ENCODE measurements at places on chromosomes 3 and 15.

- no peak for DNase-seq
These were observed 54.3 kb downstream of the OXNAD1 start for GRCh38 chr3:16319307-16319706.

DNA sequence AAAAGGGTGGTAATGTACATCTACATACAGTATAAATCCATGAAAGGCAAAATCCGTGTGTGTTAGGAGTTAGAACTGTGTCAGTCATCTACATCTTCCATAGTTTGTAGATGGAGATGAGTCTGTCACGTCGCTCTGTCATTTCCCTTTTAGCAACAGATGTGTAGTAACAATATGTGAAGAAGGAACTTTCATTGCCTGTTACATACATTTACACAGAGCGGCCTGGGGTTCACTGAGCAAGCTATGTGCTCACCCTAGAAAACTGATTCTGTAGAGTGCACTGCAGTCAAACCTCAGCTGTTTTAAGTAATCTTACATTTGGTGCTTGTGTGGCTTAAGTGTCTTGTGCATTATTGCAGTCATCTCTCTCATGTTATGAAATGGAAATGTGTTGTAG is 41.6 kb upstream of the AP3B2 start:
- no peak for DNase-seq

DNA sequence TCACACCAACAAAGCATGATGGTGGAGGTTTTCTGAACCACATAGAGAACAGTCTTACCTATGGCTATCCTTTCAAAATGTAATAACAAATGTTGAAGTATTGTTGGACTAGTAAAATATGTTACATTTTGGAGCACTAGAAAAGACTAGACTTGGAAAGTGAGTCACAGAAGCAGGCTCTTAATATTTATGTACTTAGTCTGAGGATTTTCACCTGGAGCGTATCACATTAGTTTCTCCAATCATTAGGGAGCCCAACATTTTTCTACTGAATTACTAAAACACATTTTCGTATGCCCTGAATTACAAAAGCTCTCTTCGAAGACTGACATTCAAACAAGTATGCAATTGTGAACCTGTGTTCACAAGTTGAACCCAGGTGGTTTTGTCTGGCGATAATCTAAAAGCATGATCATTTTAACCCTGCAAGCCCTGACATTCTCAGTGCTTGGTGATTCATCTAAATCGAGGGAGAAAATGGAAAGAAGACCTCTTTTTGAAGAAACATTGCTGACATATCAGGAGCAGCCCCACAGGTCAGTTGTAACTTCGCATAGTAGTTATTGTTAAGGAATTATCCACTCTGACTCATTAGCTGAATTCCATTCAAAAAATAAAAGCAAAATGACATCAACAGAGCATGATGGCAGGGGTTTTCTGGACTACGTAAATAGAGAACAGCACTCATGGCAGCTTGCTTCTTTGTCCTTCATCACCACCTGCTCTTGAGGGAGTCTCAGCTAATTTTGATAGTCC is 679.8 kb upstream of the NECTIN3 start:
- DNase-seq, result no peak

GRCh38 chr3:196284396-196284795 is 3.1 kb downstream of the PCYT1A start:
- DNase-seq, result no peak

DNA sequence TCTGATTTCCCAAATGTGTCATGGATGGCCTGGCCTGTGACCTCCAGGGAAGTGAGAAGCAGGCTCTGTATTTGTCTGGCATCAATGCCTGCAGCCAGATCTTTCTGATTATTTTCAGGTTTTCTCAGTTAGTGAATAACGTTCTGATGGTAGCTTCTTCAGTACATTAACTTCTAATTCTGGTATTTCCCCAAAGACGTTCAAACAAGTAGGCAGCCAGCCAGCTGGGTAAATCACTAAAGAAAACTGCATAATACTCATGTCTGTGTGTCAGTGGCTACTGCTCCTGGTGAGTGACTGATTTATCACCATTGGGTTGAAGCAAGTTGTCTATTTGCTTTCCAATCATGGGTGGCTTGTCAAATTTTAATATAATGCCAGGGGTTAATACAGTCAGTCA is 162.6 kb upstream of the PFN2 start:
- DNase-seq, result no peak

GRCh38 chr15:78766041-78766440 is 45.2 kb downstream of the ADAMTS7 start:
- DNase-seq, result no peak

DNA sequence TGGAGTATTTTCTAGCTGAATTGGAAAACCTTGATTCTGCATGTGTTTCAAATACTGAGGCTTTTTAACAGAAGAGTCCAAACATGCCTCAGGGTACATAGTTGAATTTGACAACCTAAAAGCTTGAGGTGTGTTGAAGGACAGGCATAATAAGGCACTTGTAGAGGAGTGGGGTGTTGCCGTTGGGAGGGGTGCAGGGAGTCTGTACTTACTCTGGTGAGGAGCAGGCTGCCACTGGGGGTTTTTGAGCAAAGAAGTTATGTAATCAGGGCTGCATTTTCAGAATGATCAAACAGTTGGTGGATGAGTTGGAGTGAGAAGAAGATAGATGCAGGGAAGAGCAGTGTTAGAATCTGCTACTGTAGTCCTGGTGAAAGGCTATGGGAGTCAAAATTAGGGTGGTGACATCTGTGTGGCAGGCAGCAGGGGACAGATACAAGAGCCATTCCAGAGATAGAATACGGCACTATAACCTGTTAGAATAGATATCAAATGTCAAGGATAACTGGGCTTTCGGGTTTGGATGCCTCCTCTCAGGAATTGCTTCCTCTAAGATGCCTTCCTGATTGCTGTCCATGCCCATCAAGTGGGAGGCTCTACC is 161.6 kb downstream of the GHSR start:
- DNase-seq, result no peak

- no peak for DNase-seq
These were observed 140.3 kb downstream of the RPLP1 start for GRCh38 chr15:69592954-69593353.

GRCh38 chr3:14879211-14879874 is 60.6 kb downstream of the FGD5 start:
- no peak for DNase-seq

GRCh38 chr3:108146139-108146538 is 55.3 kb upstream of the CD47 start:
- no peak for DNase-seq

DNA sequence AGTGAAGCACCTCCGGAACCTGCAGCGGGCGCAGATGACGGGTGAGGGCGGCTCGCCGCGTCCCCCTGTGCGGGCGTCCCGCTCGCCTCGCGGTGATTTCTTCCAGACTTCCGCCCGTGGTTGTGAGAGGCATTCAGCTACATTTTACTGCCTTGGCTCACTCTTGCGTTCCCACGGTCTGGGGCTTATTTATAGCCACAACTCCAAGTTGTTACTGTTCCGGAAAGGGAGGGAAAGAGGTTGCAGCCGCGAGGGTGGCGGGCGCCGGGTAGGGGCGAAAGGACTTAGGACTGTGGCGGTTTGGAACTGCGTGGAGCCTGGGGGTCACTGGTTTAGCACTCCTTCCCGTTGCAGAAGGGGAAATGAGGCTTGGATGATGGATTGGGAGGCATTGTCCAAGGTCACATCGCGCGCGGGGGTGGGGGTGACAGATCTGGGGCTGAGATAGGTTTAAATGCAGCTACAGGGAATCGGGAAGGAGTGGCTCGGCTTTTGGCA is 1.1 kb downstream of the HES1 start:
- peak; percentile 66 for DNase-seq

DNA sequence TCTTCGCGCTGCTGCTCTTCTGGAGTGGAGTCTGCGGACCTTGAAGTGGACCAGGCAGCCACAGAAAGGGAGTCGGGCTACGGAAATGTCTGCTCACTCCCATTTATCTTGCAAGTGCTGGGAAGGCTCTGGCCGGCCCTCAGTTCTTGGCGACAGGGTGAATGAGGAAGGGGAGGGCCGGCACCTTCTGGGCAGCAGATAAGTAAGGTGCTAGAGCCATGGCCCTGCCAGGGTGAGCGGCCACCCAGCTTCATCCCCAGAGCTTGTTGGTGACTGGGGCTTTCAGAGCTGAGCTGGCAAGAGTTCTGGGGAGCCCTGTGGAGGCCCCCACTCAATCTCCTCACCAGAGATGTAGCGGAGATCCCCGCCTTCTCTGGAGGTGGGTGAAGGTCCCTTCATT is 103.5 kb downstream of the ASB7 start:
- DNase-seq, result no peak

GRCh38 chr3:2352134-2352762 is 253.6 kb downstream of the CNTN4 start:
- no peak for DNase-seq

- DNase-seq, result no peak
These were observed 41.0 kb downstream of the GOLGA6A start for GRCh38 chr15:74041311-74041756.

DNA sequence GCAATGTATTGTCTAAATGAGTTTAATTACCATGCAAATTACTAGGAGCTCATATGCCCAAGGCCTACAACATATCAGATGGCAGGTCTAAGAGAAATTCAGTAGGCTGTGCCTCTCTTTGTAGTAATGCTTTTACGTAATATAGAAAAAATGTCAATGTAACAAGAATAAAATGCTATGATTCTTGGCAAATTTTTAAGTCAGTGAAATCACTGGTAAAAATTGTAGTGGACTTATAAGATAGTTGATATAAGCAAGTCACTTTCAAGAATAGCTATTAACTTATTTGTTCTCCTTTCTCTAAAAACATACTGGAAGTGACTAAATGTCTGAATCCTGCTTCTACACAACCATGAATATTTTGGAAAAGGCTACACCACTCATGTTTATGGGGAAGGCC is 707.8 kb downstream of the TUSC7 start:
- no peak for DNase-seq

DNA sequence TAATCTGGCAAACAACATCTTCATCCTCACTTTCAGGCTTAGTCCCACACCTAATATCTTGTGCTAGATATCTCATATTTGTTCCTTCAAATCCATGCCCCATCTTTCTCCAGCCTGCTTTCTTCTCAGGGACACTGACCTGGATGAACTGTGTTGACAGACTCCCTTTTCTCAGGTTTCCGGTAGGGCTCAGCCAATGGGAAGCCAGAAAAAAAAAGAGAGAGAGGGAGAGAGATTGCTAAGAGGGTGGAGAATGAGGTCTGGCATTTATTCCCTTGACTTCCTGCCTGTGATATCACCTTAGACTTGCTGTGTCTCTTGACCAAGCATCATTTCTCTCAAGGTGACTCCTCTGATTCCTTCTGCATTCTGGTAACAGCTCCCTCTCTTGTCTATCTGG is 145.6 kb upstream of the ABI3BP start:
- DNase-seq, result no peak

GRCh38 chr3:135352213-135352612 is 557.2 kb downstream of the EPHB1 start:
- DNase-seq, result no peak

DNA sequence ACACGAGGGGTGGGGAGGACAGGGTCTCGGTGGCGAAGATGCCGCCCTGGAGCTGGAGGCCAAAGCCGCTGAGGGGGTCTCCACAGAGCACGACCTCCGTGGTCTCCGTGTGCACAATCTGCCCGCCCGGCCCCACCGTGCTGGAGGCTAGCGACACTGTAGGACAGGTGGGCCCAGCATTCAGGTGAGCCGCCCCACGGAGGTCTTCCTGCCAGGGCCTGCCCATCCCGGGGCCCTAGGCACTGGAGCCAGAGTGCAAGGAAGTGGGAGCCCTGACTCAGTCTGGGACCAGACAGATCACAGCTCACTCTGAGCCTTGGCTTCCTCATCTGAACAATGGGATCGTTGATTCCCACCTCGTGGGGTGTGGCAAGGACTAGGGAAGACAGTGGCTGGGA is 25.8 kb downstream of the GRIP2 start:
- no peak for DNase-seq

DNA sequence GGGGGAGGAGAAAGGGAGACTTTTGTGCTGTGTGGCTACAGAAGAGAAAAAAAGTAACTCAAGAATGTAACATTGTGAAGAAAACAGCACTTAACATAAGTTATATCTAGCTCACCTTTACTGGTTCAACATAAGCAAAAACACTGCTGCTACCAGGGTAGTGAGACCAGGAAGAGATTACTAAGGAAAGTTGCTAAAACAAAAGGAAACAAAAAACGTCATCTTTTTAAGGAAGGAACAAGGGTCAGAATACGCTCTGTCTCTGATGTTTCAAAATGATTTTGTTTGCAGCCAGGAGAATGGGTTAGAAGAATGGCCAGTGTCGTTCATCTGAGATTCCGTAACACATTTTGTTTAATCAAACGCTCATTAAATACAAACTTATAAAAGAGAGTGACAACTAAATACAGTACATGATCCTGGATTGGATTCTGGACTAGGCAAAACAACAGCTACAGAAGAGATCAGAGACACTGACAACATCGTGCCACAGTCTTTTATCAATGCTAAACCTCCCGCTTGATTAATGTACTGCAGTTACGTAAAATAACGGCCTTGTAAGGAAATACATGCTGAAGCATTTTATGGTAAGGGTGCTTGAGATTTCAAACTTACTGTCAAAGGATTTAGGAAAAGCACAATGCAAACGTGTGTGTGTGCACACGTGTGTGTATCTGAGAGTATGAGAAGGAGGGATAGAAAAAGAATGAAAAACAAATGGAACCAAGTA is 67.7 kb downstream of the FOXP1 start:
- no peak for DNase-seq

- DNase-seq, result no peak
These were observed 59.9 kb downstream of the RPL39L start for GRCh38 chr3:187079090-187080022.

DNA sequence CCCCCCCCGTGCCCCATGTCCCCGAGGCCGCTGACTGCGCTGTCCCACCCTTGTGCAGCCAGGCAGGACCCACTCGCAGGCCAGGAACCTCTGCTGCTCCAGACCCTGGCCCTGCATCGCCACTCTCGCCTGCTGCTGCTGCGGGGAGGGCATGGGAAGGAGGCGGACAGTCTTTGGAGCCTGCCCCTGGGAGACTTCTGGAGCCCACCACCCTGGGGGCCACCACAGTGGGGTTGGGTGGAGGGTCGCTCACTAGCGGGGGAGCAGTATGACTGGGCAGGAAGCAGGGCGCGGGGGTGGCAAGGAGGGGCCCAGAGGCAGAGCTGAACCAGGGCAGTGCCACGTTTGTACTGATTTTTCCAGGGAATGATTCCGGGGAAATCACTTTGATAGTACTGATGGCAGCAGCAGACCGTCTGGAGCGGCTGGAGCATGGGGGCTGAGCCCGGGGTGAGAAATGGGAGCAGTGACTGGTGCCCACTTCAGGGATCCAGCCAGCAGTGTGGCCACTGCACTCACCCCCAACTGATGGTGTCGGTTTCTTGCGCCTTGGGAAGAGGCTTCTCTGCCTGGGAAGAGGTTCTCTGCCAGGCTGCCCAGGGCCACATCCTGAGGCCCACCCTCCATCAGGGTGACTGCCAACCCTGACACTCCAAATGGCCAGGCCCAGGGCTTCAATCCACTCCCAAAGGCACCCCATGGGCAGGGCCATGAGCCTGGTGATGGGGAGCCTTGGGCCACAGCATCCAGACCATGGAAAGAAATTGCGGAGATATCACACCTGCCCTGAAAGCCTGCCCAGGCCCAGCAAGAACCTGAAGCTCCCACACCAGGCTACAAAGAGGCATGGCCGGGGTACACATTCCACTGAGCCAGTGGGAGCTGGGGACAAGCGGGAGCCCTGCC is 53.7 kb downstream of the LSAMP start:
- DNase-seq, result no peak

Data from GM06990 (cell line).